ENCODE measurements at places on chromosomes 3 and 15.

DNA sequence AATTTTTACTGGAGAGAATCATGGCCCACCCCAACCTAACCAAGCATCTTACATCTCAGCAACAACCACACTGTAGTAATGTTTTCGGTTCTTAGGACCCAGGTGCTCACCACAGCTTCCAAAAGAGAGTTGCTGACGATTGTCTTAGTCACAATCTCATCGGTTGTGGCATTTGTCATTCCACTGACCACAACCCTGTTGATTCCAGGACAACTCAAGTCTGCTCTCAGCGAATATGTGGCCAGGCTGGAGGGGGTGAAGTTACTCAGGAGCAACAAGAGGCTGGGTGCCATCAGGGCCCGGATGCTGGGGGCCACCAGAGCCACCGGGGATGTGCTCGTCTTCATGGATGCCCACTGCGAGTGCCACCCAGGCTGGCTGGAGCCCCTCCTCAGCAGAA lies 25.9 kb downstream of the GALNT15 start:
- DNase-seq = no peak

DNA sequence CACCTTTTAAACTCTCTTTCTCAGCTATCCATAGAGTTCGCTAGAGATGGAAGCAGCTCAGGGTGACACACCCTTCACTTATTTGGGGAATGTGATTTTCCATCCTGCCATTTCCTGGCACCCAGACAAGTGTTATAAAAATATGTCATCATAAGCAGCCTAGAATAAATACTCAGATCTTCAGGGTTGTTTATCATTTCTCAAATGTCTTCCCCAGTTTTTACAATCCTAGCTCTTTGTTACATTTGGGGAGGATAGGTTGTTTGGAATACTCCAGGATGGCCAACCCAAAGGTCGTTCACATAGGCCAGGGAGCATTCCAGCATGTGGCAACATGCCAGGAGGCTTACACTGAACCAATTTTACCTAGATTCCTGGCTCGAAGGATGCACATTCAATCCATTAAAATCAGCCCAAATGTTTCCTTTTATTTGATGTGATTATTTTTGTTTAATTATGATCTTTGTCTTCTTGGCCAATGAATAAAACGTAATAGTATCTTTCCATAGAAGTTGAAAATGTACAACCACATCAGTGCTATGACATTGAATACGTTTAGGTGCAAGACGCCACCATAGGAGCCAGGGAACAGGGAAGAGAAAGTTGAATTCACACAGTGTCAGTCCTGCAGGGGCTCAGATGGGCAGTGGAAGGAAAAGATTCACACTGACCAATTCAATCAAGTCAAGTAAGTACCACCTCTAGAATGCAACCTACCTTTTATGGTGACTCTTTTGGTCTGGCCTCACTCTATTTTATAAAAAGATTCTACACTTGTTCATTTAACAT lies 537.7 kb upstream of the MDFIC2 start:
- DNase-seq = no peak

GRCh38 chr3:67524046-67524445 lies 130.4 kb downstream of the SUCLG2 start:
- DNase-seq = no peak

- DNase-seq = no peak
Observed at GRCh38 chr3:37535526-37536432, 325.9 kb upstream of the CTDSPL start.

- no peak for DNase-seq
Observed at GRCh38 chr3:8657804-8658305, 13.3 kb upstream of the SSUH2 start.

DNA sequence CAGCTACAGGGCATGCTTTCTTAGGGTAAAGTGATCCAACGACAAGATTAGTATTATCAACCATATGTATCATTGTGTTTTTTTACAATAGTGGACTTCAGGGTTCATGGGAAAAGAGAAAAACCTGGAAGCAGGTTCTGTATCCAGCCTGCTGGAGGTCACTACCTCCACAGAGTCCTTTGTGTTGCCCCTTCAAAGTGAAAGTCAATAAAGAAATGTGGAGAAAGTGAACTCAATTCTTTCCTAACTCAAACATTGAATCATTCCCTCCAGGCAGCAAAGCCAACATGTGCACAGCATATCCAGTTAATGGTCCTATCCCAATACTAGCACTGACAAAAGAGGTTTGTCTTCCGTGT lies 45.4 kb downstream of the FGF7 start:
- DNase-seq = no peak

DNA sequence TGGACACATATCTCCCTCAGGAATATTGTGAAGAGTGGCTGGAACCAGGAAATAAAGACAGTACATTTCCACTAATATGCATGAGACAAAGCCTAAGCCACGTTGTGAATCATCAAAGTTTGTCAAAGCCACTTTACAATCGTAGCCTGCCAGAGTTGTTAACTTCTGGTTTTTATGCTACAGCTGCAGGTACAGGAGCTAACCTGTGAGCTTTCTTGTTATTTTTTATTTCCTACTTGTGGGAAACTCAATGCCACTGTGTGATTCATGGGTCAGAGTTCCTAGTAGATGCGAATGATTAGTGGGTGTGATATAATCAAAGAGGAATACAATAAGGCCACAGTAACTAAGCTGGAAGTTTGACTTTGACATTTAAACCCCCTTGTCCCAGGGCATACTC lies 44.4 kb upstream of the TEX9 start:
- no peak for DNase-seq

DNA sequence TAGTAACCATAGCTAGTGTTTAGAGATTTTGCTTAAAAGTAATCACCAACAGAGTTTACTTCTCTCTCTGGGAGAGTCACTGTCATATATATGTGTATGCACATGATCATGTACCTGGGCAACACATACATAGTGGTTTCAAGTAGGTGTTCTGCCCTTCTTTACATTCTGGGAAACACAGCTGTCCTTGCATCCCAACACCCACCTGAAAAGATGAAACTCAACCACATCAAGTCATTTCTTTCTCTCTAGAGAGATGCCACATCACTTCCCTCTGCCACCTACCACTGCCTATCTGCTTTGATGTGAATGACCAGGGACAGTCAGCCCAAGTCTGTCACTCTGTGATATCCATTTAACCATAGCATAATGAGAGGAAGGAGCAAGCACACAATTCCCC lies 155.8 kb upstream of the GADL1 start:
- no peak for DNase-seq

DNA sequence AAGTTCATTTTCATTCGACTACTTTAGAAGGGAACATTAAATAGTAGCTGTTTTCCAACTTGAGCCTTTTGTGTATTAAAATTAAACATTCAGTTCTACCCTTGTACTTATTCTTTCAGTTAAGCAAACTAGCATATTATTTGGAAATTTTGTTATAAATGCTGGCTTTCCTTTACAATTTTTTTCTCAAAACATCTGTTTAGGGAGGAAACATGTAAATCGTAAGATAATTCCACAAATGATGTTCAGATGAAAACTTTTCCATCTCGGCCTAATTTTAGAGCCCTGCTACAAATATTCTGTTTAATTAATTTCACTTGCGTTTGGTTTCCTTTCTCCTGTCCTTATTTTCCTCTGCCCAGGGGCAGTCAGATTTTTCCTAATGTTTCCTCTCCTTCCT lies 476.2 kb upstream of the RGMA start:
- no peak for DNase-seq

DNA sequence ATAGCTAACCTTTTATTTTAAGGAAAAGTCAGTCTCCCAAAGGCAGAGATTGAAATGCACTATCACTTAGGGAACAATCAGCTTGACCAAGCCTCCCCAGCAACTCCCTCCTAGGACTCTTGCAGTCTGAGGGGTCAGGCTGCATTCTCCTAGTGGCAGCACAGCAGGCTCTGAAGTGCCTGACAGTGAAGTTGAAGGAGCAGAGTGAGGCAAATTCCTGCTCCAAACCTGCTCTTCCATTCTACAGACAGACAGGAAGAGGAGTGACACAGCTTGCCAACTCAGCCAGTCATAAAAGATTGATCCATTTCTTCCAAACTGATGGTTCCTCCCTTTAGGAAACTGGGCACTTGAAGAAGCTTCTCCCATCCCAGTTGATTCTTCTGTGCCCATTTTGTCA lies 43.9 kb upstream of the SMAD3 start:
- no peak for DNase-seq

DNA sequence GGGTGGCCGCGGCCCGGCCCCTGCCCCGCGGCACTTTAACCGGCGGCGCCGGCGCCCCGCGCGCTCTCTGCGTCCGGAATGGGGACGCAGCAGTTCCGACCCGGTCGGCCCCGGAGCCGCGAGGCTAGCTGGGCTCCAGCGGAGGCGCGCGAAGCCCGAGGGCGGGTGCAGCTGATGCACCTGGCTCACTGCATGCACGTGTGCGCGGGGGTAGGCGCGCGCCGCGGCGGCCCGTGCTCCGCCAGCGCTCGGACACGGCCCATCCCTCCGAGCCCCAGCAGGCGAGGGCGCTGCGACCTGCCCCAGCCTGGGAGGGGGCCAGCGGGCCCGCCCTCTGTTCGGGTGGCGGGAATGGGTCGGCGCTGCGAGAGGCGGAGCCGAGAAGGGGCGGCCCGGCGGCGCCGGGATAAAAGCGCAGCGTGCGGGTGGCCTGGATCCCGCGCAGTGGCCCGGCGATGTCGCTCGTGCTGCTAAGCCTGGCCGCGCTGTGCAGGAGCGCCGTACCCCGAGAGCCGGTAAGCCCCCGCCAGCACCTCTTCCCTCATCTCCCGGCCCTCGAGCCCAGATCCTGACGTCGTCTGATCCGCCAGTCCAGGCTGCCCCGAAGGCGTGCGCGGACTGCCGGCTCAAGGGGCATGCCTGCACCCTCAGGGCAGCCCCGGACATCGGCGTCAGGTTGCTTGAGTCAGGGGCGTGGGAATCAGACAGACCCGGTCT lies at the start of the genes CHDH and IL17RB:
CHDH (minus strand) TSS at position 286 of the 717 bp plus-strand sequence. CDS start 22,411 bp downstream, outside the sequence.
IL17RB (plus strand) TSS at position 435 of the 717 bp plus-strand sequence; CDS start at position 456, 21 bp downstream.
- no peak for DNase-seq

GRCh38 chr15:69612112-69612511 lies 159.5 kb downstream of the RPLP1 start:
- no peak for DNase-seq

DNA sequence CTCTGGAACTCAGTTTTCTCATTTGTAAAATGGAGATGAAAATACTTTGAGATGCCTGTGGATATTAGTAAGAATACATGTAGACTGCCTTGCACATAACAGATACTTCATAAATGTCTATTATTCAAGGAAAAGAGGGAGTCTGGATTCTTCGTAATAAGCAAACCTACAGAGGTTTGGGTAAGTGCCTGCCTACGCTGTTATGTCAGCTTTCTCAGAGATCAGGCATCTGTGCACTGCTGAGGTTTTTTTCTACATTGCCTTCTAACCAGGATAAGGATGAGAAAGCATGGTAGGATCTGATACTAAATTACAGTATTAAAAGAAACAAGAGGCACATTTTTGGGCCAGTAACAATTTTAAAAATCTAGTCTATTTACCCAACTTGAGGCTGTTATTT lies 10.9 kb downstream of the MCTP2 start:
- DNase-seq = no peak

GRCh38 chr3:126671521-126671920 lies 16.6 kb upstream of the TXNRD3 start:
- no peak for DNase-seq

Data from cerebellar nuclear complex (tissue), 1 donor.